ENCODE measurements at places on chromosomes 11 and 22. TPM values are rescaled to one million over a fixed set of nuclear protein-coding genes. Genes with fewer than 3 reads are reported as not detected.

GRCh38 chr11:9047964-9048523 lies 43.4 kb downstream of the SCUBE2 start:
- peak; percentile 85 for DNase-seq

DNA sequence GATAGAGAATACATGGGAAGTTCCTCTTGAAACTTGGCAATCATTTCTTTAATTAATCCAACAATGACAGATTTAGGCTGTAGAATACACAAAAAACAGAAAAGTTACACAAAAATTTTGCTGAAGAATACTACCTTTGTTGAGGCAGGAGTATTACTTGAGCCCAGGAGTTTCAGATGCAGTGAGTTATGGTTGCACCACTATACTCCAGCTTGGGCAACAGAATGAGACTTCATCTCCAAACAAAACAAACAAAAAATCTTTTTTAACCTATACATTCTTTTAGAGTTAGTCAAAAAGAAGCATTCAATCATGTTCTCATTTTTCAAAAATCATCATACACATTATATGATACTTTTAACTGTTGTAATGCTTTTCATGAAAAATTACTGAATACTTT lies 22.1 kb downstream of the UEVLD start:
- DNase-seq, result no peak

GRCh38 chr22:17754233-17754925 lies 19.9 kb downstream of the BID start:
- DNase-seq, result no peak

DNA sequence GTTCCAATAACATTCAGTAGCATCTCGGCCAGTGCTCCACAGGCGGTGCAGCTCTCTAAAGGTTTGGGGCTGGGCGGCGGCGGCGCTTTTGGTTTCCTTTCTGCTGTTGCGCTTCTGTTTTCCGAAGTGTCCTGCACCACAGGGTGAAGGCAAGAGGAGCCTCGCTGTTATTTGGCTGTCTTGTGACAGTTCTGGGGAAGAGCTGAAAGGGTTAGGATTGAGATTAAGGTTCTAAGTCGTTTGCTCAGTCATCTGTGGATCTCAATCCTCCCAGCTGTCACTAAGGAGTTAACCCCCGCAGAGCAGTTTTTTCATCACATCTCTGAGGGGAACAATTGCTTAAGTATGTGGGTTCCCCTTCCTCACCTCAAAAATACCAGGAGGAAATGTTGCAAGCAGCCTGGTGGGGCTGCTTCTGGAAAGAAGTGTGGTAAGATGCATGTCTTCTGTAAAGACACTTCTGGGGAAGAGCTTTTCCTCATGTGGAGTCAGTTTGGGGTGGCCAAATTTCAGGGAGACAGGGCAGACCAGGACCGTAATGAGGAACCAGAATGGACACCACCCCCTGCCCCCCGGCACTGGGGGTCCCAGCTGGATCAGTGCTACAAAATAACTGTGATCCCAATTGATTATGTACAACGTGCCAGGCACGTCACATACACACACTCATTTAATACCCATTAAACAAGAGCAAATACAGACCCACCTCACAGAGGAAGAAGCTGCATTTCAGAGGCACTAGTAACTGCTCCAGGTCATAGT lies 14.2 kb downstream of the TMEM121B start:
- no peak for DNase-seq

DNA sequence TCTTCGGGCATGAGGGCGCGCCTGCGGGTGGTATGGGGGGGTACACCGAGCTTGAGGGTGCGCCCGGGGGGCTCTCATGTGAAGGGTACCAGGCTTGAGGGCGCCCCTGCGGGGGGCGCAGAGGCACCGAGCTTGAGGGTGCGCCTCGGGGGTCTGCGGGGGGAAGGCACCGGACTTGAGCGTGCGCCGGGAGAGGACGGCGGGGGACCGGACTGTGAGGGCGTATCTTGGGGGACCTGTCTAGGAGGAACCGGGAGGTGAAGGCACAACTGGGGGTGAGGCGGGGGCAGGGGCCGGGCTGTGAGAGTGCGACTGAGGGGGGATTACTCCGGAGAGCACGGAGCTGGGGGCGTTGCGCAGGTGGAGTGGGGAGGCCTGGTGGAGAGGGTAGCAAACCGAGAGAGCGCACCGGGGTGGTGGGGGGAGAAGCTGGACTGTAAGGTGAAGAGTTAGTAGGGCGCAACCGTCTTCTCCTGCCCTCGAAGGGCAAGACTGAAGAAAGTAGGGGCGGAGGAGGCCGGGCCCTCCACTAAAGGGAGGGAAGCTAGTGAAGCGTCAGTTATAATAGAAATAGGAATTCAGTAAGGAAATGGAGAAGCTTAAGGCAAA lies 1.1 kb upstream of the DDX6 start:
- DNase-seq, result peak; percentile 37

GRCh38 chr11:132898021-132898420 lies 634.3 kb downstream of the OPCML start:
- no peak for DNase-seq

GRCh38 chr22:38236786-38237185 lies 35.0 kb downstream of the MAFF start:
- DNase-seq, result peak; percentile 92

Gene EED
- total RNA-seq, result 18.8 TPM

- DNase-seq, result no peak
Measured at GRCh38 chr22:21025266-21025665, 7.1 kb downstream of the SLC7A4 start.

DNA sequence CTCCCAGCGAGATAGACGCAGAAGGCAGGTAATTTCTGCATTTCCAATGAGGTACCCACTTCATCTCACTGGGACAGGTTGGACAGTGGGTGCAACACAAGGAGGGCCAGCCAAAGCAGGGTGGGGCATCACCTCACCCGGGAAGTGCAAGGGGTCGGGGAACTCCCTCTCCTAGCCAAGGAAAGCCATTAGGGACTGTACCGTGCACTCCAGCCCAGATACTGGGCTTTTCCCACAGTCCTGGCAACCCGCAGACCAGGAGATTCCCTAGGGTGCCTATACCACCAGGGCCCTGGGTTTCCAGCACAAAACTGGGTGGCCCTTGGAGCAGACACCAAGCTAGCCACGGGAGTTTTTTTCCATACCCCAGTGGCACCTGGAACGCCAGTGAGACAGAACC lies 17.2 kb downstream of the TRPC6 start:
- no peak for DNase-seq

- no peak for DNase-seq
Measured at GRCh38 chr22:43390872-43391271, 20.9 kb upstream of the MPPED1 start.

DNA sequence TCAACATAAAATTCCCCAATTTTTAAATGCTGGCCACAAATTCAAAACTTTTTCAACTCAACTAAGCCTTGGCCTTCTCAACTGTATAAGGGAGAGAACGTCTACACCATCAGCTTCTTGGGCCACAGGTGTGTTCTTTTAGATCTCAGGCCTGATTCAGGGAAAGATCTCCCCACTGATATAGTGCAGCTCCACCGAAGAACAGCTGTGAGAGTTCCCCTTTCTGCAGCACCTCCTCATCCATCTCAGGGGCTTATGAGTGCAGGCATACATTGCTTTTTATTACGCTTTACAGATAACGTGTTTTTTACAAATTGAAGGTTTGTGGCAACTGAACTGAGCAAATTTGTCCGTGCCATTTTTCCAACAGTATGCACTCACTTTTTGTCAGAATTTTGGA lies 8.0 kb upstream of the CD82 start:
- DNase-seq, result no peak

DNA sequence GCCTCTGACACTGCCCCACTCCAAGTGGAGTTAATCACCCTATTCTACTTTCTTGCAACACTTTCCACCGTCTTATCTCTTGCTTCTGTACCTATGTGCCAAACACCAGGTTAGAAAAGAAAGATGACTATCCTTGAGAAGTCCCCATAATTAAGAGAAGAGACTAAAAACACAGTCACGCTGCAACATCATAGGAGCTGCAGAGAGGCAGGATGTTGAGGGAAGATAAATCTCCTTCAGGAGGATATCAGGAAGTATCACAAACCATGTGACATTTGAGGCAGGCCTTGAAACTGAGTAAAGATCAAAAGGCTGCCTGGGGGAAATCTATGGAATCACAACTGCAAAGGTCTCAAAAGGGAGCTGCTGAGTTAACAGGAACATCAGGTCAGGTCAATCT lies 24.8 kb downstream of the GAB2 start:
- no peak for DNase-seq

DNA sequence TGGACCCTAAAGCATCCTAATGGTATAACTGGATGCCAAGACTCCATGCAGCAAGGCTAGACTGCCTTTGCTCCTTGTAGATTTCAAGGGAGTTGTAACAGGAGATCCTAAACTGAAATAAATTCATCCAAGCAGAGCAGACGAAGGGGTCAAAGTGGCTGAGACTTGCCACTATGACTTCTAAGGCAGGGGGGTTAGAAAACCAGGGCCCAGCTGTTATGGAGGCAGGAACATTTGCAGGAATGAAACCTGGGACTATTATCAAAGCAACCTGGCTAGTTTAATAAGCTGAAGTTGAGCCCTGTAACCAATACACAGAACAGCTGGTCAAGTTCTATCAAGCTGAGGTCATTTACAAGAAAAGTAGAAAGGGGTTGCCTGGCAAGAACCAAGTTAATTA lies 122.2 kb upstream of the TRPC6 start:
- no peak for DNase-seq

GRCh38 chr22:48331691-48332220 lies 1495.9 kb downstream of the BRD1 start:
- no peak for DNase-seq

DNA sequence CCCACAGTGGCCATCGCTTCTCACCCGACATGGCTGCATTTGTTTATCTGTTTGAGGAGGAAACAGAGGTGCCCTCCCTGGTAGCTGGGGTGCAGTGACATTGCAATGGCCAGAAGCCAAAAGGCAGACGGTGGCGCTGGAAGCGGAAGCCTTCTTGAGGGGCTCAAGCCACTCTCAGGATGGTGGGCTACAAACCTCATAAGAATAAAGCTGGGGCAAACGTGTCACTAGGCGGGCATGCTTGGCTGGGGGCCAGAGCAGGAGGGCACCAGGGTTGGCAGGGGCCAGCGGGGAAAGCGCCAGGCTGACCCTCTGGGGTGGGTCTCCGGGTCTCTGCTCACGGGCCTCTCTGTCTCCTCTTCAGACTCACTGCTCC lies 12.6 kb downstream of the TNNT3 start:
- DNase-seq, result no peak

DNA sequence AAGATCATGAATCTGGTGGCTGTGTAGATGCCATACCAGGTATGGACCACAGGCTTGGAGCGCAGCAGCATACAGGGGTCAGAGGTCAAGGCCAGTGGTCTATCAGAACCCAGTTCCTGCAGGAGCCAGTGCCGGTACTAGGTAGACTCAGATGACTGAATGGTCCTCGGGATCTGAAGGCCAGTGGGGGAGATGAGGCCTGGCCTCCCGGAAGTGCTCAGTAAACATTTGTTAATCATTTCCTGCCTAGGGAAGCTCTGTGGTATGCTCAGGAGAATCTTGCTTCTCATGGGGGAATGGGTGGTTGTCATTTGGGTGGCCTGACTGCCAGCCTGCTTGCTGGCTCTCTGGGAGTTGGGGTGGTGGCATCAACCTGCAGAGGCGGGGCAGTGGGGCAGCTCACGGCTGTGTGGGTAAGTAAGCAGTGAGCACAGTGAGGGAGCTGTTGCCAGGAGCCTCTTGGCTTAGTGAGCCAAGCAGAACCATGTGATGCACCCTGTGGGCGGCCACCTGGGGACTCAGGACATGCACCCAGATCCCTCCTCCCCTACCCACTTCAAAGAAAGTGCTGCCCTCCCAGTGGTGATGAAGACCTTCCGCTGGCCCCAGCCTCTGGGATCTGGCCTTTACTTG lies 33.0 kb downstream of the PTPRJ start:
- DNase-seq, result peak; percentile 80

Gene KCNJ11
- 2.3 TPM for total RNA-seq

DNA sequence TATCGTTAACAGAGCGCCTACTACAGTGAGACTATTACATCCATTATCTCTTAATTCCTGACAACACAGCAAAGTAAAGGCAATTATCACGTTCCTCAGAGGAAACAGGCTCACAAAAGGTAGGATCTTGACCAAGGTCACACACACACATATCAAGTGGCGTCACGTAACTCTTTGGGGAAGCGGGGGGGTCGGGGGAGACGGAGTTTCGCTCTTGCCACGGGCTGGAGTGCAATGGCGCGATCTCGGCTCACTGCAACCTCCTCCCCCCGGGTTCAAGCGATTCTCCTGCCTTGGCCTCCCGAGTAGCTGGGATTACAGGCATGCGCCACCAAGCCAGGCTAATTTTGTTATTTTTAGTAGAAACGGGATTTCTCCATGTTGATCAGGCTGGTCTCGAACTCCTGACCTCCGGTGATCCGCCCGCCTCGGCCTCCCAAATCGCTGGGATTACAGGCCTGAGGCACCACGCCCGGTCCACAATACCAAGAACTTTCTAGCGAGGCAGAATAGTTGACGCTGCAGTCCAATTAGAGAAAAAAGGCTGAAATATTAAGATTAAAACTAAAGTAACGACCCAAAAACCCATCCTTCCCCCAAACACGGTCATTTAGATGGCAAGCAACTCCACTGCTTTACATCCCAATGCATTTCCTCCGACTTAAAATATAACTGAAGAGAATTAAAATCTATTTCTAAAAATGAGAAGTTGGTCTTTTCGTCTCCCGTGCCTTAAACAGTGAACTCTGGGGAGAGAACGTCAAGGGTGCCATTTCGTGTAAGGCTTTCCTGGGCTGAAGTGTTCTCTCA lies 1.2 kb downstream of the DDX17 start:
- DNase-seq, result peak; percentile 87

GRCh38 chr22:38345782-38346181 lies 28.5 kb upstream of the CSNK1E start:
- DNase-seq, result peak; percentile 19

DNA sequence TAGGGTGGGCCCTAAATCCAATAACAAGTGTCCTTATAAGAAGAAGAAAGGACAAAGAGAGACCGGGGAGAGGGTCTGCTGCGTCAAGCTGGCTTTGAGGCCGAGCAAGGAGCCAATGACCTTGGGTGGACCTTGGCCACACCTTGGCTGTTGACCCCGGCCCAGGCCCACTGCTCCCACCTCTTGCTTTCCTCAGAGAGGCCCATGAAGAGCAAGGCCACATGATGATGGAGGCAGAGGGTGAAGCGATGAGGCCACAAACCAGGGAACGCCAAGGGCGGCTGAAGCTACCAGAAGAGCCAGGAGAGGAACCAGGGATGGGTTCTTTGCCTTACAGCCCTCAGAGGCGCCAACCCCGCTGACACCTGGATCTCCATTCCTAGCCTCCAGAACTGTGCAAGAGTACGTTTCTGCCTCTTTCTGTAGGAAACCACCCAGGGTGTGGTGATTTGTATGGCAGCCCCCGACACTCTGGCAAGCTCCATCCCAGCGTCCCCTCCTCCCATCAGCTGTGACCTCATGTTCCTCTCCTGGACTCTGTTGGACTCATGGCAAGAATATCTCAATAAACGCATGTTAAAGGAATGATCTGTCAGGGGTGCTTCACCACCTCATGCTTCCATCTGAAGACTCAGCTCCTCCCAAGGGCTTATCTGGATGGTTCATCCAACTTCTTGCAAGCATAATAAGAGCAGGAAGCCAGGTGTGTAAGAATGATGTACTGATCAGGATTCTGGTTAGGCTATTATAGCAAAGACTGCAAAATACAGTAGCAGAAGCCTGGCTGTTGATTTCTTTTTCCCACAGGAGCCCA lies 41.6 kb upstream of the LINC01488 start:
- DNase-seq, result no peak

Gene DGCR6
- 4.2 TPM for total RNA-seq

GRCh38 chr11:65539744-65540289 lies 14.9 kb downstream of the SCYL1 start:
- DNase-seq, result peak; percentile 83

Gene NPAS4
- total RNA-seq, result 0.89 TPM

Gene NEFH
- not detected for total RNA-seq
